ENCODE measurements at places on chromosomes 7 and 10.

GRCh38 chr7:49527182-49527581 lies 246.3 kb upstream of the VWC2 start:
- DNase-seq, result no peak

DNA sequence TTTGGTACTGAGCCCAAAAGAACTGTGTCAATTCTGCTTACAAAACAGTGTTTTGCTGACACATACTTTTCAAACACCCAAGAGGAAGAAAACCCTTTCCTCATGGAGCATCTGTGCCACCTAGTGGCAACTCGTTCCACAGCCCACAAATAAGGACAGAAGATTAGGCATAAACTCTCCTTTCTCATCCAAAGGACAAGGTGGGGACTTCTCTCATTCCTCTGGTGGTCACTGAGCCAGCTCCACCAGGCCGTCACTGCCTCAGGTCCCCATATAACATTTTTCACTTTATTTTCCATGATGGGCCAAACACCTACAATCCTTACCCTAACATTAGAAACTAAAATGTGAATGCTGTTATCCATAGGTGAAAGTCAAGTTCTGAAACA lies 76.9 kb downstream of the RNF216 start:
- DNase-seq, result peak; percentile 76

DNA sequence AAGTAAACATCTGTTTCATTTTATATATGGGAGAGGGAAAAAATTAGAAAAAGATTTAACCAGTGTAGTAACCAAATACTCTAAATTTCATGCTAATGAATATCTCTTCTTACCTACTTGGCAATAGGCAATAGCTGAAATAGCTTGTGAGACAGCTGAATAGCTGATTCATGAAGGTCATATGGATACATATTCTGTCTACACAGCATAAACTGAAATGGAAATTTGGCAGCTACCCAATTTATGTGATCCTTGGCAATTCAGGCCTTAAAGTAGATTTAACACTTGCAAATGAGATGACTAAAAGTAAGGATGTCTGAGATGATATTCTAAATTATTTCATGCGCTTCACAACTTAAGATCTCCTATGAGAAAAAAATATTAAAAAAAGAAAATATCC lies 261.2 kb upstream of the SEMA3A start:
- DNase-seq, result no peak

GRCh38 chr10:58109731-58110130 lies 158.0 kb downstream of the IPMK start:
- no peak for DNase-seq

GRCh38 chr10:109430799-109431198 lies 492.5 kb downstream of the XPNPEP1 start:
- no peak for DNase-seq

- DNase-seq, result no peak
Observed at GRCh38 chr10:113135025-113135424, 185.0 kb downstream of the TCF7L2 start.

- no peak for DNase-seq
Observed at GRCh38 chr7:20444030-20444800, 113.5 kb downstream of the ITGB8 start.

DNA sequence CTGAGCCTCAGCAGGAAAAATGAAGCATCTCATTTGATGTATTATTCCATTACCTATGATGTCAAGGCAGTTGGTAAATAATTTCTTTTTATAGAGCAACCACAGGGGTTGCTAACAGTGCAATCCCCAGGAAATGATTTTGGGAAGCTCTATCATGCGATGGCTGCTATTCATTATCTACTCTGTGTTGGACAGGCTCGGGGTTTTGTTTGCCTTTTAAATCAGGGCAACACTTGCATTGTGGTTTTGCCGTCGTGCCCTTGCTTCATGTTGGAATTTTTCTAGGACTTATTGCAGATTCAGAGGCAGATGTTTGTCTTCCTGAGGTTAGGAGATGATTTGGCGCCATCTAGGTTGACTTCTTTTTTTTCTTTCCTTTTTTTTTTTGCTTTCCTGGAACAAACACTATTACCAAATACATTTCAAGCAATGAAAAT lies 128.4 kb downstream of the BICC1 start:
- peak; percentile 96 for DNase-seq

- DNase-seq, result no peak
Observed at GRCh38 chr10:125955766-125956165, 59.4 kb downstream of the FANK1 start.

DNA sequence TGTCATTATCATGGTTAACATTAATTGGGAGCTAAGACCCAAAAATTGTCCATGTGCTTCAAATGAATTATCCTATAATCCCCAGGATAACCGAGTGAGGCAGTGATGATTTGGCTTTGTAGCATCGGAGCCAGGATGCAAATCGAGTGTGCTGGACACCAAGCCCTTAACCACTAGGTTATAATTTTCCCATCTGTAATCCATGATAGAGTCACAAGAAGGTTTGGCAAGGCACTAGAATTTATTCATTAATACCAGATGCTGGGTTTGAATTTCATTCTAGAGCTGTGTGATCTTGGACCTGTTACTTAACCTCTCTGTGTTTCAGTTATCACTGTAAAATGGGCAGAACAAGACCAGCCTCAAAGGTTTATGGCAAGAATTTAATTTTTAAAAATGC lies 21.0 kb upstream of the ITGB1 start:
- DNase-seq, result no peak

Measured in brain microvascular endothelial cell (primary cell).